ENCODE measurements at places on chromosomes 4 and X.

GRCh38 chr4:1375051-1375721 lies 28.2 kb downstream of the UVSSA start:
- no peak for DNase-seq

DNA sequence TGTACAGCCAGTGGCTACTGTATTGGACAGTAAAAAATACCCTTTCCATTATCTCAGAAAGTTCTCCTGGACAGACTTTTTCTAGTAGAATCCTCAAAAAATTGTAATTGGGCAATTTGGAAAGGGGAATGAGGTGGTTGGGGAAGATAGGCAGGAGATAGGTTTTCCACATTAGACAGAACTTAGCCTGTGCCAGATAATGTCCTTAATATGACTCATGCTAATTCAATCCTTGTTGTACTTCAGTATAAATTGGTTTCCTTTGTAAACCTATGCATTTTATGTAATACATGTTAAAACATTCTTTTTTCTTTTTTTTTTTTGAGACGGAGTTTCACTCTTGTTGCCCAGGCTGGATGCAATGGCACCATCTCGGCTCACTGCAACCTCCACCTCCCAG lies 8.9 kb downstream of the EIF4E start:
- DNase-seq: no peak

GRCh38 chr4:99629962-99630554 lies 27.6 kb downstream of the C4orf54 start:
- no peak for DNase-seq

GRCh38 chr4:44447563-44448504 lies 775 bp downstream of the KCTD8 start:
- DNase-seq: no peak

DNA sequence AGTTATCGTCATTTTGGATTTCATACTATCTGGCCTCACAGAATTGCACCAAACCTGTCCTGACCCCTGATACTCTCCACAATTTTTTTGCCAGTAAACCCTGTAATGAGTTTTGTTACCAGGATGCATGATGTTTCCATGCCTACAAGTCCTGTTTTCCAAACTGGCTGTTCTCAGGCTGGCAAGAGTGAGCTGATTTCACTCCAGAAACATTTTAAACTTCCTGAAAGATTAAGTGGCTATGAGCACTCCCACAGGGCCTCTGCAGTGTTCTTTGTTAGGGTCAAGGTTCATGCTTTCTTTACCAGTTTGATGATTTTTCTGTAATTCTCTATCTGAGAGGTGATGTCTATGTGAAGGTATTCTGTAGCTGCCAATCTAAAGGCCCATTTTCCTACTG lies 31.7 kb upstream of the PDLIM3 start:
- DNase-seq: no peak

DNA sequence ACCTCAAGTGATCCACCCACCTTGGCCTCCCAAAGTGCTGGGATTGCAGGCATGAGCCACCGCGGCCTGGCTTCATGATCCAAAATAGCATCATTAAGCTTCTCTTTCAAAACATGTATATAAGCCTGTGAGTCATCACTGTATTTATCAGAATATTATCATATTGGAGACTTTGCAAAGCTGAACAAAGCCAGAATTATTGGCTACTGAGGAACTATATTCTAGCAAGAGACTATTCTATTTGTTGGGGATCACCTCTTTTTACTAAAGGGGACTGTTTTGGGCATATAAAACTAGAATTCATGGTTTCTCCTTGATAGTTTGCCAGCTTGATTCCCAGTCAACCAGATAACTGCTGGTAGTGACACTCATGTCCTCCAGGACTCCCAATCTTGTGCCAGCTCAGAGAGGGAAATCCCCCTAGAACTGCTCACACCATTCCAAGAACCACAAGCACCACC lies 40.1 kb downstream of the TET2 start:
- DNase-seq: no peak

DNA sequence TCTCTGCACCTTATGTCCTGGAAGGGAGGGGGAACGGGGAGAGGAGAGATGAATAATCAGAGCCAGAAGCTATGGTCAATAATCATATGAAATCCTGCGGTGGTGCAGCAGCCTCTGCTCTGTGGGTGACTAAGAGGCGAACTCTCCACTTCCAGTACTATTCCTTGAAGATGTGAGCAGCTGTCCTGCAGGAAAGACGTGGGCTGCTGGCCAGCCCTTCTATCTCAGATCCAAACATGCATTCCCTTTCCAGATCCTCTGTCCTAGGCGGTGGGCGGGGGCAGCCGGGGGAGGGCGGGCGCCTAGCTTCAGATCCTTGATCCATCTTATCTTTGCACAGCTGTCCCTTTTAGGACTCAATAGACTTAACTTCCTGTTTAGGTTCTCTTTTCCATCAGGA lies 34.5 kb downstream of the SPINK2 start:
- DNase-seq: no peak

- no peak for DNase-seq
Observed at GRCh38 chrX:4315891-4316290, 602.4 kb upstream of the PRKX start.

- DNase-seq: no peak
Observed at GRCh38 chrX:146055733-146056132, 238.1 kb downstream of the SLITRK2 start.

- DNase-seq: no peak
Observed at GRCh38 chr4:125836597-125837195, 521.9 kb downstream of the FAT4 start.

- no peak for DNase-seq
Observed at GRCh38 chr4:83083925-83084475, 30.5 kb downstream of the PLAC8 start.

DNA sequence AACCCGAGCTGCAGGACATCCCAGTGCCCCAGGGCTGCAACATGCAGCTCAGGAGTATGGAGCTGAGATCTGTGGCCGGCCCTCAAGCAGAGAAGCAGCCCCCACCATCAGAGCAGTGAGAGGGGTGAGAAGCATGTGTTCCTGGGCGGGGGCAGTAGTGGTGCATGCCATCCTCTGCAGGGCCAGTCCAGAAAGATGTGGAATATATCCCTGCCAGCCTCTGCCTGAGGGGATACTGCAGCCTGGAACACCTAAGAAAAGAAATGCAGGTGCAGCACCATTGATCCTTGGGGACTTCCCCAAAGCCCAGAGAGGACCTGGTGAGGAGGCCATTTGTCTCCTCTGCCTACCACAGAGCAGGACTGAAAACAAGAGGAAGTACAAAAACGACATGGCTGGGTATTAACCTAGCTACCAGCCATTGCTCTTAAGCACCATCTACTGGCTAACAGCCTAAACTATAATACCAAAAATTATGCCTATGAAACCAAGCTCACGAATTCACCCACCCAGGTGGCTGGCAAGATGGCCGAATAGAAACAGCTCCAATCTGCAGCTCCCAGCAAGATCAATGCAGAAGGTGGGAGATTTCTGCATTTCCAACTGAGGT lies 158.8 kb downstream of the ADGRA3 start:
- no peak for DNase-seq
